H4 (cell line): ENCODE measurements at places on chromosomes 16 and 17.

DNA sequence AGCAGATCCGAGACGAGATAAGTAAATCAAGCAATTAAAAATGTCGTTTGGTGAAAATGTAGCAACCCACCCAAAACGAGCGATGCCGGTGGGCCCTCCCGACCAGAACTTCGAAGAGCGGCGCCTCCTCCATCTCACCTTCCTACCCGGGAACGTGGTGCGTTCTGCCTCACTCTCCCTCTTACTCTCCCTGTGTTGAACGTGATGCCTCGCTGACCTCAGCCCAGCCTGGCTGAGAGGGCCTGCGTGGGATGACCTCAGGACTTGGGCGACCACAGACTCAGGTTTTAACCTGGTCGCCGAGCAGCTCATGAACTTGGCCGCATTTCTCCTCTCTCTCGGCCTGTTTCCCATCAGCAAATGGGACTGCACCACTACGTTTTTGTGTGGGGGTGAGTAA lies 69.7 kb upstream of the RPL38 start:
- no peak for DNase-seq

- DNase-seq = no peak
Measured at GRCh38 chr16:152141-153128, at the start of gene HBZ. HBZ (plus strand) TSS chr16:152644; CDS start chr16:152910, 266 bp downstream.

DNA sequence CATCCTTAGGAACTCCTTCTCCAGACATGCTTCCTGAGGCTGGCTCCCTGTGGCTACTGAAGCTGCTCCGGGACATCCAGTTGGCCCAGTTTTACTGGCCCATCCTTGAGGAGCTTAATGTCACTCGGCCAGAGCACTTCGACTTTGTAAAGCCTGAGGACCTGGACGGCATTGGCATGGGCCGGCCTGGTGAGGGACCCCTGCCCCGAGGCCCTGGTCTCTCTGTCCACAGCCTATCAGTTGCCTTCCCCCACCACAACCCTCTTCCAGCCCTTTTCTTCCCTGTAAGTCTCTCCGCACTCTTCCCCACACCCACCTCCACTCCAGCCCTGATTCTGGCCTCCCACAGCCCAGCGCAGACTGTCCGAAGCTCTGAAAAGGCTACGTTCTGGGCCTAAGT lies 2.0 kb downstream of the TNK1 start:
- DNase-seq = no peak

- DNase-seq = no peak
Measured at GRCh38 chr16:1393613-1394176, 20.8 kb downstream of the UNKL start.

GRCh38 chr16:56672761-56673536 lies 3.3 kb downstream of the MT1H start:
- DNase-seq = no peak
